Stimulated activated CD4-positive, alpha-beta T cell treated with anti-CD3 and anti-CD28 coated beads, Interleukin-1b, Interleukin-23, amount 100 ng/mL, for 1 hour (primary cell): ENCODE measurements at places on chromosomes 4 and X.

DNA sequence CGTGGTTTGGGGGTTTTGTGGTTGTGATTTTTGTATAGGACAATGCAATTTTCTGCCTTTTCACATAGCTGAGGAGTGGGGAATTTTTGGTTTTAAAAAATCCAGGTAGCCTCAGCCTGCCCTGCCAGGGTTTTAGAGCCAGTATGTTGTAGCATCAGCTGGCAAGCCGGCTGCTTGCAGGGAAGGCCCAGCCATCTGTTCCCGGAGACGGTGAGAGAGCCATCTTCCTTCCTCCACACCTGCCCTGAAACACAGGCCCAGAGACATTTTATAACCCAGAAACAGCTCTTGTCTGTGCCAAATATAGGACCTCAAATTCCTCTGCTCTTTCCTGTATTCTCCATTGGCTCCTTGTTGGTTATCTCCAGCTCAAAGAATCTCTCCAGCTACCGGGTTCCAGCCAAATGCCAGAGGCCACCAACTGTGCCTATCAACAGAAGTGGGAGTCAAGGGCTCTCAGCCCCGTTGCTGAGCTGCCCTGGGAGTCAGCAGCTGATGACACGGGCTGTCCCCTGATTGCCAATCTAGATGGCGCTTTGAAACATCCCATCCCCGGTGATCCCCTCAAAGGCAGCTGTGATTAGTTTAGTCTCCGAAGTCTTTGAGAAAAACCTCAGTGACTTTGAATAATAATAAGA lies 595.2 kb downstream of the MID1IP1 start:
- no peak for DNase-seq

DNA sequence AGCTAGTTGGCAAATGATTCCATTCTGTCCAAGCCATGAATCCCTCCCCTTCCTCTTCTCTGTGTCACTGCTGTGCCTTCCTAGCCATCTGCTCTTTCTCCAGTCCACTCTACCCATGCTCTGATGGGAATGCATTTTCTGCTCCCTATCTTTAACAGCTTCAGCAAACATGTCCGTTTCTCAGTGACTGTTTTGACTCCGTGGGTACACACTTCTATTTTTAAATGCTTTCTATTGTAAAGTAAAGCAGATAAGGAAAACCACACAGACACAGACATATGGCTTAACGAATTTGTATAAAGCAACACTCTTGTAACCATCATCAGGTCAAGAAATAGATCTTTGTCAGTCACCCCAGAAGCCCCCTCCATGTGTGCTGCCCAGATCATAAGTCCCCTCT lies 72.4 kb upstream of the KLHL13 start:
- DNase-seq, result no peak

DNA sequence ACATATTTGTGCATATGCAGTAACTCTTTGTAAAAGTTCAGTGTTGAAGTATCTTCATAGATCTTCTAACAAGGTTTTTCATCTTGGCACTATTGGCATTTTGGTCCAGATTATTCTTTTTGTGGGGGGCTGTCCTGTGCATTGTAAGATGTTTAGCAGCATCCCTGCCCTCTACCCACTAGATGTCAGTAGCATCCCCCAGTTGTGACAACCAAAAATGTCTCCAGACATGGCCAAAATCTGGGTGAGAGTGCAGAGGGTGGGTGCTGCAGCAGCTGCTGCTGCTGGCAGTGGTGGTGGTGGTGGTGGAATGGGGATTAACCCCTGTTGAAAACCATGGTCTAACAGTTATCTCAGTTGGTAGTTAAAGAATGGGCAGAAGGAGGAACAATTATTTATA lies 370.0 kb downstream of the GPAT3 start:
- DNase-seq, result no peak

DNA sequence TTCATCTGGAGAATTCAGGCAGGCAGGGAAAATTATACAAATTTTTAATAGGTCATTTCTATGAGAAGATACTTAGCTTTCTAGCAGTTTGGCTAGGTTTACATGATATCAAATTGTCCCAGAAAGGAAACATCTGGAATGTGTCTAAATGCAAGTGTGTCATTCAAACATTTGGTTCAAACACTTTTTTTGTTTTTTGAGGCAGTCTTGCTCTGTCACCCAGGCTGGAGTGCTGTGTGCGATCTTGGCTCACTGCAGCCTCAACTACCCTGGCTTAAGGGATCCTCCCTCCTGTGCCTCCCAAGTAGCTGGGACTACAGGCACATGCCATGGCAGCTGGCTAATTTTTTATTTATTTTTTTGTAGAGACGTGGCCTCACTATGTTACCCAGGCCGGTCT lies 31.6 kb downstream of the SPARCL1 start:
- DNase-seq, result no peak

DNA sequence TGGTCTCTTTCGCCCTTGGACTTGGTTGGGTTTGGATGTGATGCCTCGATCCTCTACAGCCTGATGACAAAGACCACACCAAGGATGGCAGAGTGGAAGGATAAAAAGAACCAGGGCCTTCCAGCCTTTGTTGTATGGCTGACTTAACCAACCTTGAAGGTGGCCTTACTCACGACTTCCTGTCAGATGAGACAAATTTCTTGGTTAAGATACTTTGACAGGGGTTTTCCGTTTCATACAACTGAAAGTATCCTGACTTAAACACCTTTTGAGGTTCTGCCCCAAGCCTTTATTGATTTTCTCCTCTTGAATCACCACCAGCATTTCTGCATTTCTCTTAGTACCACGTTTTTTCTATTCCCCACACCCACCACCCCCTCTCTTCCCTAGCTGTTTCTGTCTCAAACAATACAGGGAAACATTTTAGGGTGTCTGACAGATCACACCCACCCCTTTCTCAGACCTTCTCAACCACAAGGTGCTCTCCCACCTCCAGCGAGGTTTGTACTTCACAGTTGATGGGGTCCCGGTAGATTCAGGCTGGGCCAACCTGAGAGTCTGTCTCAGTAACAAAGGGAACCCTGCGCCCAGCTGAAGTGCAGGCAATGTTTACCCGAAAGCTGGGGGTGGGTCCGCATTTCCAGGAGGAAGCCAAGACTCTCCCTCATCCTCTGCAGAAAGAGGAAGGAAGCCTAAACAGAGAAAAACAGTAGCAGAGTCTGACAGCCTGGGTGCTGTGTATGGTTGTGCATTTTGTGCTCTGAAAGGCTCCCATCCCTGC lies 5.0 kb upstream of the TSPAN5 start:
- DNase-seq, result no peak
